ENCODE measurements at places on chromosomes 16 and 17.

DNA sequence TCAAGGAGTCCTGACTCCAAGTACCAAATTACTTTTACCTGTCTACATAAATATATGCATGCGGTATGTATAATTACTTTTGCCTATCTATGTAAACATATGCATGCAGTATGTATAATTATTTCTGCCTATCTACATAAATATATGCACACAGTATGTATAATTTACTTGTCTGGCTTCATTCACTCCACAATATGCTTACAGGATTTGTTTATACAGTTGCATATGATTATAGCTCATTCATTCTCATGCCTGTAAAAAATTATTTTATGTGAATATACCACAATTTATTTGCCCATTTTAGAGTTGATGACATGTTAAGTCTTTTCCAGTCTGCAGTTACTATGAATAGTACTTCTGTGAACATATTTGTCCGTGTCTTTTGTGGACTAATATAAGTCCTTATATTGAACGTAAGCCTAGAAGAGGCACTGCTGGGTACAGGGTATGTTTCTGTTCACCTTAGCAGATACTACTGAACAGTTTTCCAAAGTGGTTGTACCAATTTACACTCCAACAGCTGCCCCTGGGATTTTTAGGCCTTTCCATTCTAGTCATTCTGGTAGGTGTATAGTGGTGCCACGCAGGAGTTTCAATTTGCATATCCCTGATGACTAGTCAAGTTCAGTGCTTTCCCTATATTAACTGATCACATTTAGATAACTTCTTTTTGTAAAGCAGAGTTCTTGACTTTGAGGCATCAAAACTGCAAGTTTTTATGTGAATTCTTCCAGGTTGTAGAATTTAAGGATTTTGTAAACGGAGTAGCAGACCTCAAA lies 47.0 kb downstream of the MARVELD3 start:
- DNase-seq, result no peak

- peak; percentile 10 for DNase-seq
Observed at GRCh38 chr17:29048440-29049368, 5.8 kb downstream of the PIPOX start.

GRCh38 chr16:85061566-85061965 lies 34.0 kb downstream of the KIAA0513 start:
- no peak for DNase-seq

- no peak for DNase-seq
Observed at GRCh38 chr16:89350701-89351380, 133.3 kb downstream of the ZNF778 start.

GRCh38 chr17:49590874-49591273 lies 15.2 kb downstream of the NXPH3 start:
- no peak for DNase-seq

DNA sequence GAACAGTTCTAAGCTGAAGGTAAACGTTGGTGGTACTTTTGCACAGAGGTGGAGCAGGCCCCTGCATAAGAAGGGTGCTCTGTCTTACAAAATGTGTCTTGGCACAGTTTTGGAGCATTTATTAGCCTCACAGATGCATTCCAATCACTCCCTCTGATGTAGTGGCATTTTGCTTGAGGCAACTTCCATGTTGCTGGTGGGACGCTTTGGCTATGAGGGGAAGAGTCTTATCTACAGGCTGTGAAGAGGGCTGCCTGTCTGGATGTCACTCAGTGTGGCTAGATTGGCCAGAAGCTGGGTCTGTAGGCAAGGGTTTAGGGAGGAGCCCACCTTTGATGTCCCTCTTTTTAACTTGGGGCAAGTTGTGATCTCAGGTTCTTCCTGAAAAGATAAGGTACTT lies 2.6 kb upstream of the RARA start:
- no peak for DNase-seq

DNA sequence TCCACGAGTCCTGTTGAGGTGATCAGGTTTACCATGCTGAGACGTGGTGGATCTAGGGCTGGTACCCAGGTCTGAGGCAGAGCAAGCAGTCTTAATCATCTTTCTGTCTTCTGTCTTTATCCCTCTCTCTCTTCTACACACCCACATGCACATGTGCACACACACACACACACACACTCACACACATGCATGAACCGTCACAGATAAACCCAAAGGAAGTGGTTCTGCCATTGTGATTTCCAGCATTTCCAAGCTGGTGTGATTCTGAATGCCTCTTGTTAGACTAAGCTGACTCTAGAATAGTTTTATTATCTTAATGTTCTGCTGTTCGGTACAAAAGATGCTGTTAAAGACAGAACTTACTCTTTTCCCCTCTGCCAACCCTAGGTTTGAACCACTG lies 411.8 kb upstream of the SALL1 start:
- peak; percentile 45 for DNase-seq

DNA sequence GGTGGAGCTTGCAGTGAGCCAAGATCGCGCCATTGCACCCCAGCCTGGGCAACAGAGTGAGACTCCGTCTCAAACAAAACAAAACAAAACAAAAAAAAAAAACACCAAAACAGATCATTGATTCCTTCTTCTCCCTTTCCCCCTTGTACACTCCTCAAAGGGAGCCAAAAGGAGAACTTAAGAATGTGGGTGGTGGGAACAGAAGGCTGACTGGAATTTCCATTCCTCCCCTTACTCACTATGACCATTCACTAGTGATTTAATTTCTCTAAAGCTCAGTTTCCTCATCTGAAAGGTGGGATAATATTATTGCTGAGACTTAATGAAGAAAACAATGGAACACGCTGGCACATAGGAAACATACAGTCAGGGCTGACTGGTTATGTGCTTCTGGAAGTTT lies 17.1 kb upstream of the HNF1B start:
- DNase-seq, result no peak

GRCh38 chr16:10612649-10613179 lies 32.3 kb upstream of the EMP2 start:
- no peak for DNase-seq

DNA sequence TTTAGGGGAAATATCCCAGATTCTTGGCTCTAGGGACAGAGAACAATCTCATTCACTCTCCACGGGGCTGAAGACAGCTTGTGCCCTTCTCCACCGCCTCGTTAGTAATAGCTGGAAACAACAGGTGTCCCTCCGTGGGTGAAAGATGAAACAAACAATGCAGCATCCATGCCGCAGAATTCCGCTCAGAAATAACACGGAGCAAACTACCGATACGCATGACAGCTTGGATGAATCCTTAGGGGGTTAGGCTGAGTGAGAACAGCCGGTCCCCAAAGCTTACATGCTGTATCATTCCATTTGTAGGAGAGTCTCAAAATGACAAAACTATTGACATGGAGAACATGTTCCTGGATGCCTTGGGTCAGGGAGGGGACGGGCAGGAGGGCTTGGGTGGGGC lies 29.4 kb upstream of the CACNG1 start:
- DNase-seq, result no peak
